ENCODE measurements at places on chromosomes 2 and 18.

DNA sequence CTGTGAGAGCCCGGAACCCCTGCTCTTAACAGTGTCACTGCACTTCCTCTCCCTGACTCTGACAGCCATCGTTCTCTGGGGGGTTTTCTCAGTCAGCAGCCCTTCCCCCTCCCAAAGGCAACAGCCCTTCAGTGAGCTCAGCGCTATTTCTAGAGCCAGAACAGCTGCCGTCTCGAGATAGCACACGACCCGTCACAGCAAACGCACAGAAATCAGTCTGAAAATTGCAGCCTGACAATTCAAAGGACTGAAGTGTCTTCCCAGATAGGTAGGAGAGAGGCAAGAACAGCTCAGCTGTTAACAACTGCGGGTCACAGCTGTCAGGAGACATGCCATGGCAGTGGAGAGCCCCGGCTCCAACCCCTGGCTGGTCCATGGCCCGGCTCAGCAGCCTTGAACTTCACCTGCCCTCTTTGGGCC, 45.4 kb downstream of the ST8SIA5 start:
- DNase-seq: no peak

GRCh38 chr2:127455566-127456493, 37.6 kb downstream of the PROC start:
- peak; percentile 55 for DNase-seq

GRCh38 chr2:26562811-26563645, 78.1 kb downstream of the CIB4 start:
- DNase-seq: no peak

DNA sequence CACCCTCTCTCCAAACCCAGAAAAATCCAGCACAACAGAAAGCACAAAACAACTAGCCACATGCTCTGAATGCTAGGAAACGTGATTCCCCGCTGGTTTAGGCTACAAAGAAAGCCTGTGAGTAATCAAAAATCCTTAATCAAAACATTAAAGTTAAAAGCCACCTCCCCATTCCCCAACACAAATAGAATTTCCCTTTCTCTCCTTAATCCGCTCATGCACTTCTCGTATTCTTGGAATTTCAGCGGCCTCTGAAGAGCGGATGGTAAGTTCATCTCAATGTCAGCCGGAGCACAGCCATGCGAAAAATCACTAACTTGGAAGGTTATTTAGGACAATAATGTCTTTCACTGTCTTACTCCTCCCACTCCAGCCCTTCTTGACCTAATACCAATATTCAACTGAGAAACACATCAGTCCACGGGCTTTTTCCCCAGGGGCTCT, 126.7 kb downstream of the OSBPL1A start:
- no peak for DNase-seq

DNA sequence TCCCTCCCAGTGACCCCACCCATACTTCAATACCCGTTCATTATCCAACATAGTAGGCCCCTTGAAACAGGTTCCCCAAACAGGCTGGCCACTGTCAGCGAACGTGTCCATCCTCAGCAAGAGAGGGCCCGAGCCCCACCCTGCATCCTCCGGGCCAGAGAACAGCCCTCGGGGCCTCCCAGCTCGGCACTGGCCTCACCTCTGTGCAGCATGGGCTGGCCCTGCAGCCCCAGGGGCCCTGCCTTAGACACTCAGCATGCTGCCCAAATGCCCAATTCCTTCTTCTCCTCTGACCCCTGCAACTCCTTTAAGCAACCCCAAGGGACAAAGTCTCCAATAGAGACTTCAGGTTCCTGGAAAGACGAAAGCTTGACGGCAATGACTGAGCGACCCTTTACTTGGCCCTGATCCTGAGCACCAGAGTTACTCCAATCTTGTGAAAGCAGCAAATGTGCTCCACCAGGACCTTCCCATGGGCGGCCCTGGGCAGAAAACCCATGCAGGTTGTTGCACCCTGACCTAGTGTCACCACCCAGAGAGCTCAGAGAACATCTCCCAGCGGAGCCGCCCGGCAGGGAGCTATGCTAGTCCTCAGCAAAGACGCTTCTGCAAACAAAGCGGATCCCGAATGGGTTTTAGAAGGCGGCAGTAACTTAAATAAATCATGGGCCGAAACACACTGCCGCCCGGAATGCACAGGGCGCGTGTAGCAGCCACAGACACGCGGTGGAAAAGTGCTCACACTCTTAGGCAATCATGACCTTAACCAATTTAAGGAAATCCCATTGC, 782 bp downstream of the COL6A3 start:
- no peak for DNase-seq

- DNase-seq: no peak
Observed at GRCh38 chr2:140067661-140068060, 1287.5 kb upstream of the NXPH2 start.

GRCh38 chr18:51255693-51256092, 58.2 kb upstream of the MEX3C start:
- DNase-seq: no peak

- no peak for DNase-seq
Observed at GRCh38 chr18:47602273-47602897, 328.1 kb downstream of the SMAD2 start.

GRCh38 chr2:156562124-156562523, 125.9 kb downstream of the GPD2 start:
- DNase-seq: no peak

DNA sequence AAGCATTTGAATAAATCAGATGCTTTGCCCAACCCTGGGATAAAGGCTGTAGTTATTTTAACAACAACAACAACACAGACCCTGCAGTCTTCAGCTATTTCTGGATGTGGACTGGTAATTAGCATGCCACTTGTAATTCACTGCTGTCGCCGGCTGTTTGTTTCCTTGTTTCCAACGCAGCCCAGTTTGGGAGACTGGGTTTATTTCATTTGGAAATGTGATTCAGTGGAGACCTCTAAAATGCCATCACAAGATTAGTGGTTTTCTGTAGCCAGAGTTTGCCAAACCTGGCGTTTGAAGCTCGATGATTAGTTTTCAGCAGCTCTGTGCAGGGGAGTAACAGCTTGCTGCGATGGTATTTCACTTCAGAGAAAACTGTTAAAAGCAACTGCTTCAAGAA, 83.5 kb downstream of the LDLRAD4 start:
- no peak for DNase-seq

DNA sequence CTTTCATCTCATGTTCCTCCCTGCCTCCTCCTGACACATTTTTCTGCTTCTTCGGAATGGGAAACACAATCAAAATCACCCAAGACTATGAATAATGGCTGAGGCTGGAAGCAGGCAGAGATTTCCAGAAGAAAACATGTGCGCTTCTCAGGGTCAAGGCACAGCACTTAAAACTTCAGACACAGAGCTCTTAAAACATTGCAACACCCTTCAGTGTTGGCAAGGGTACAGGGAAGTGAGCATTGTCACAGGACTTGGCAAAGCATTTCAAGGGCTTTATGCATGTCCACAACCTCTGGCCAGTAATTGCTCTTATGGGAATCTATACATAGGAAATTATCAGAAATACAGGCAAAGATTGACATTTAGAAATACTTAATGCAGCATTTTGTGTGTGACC, 477.6 kb upstream of the KLHL29 start:
- no peak for DNase-seq

DNA sequence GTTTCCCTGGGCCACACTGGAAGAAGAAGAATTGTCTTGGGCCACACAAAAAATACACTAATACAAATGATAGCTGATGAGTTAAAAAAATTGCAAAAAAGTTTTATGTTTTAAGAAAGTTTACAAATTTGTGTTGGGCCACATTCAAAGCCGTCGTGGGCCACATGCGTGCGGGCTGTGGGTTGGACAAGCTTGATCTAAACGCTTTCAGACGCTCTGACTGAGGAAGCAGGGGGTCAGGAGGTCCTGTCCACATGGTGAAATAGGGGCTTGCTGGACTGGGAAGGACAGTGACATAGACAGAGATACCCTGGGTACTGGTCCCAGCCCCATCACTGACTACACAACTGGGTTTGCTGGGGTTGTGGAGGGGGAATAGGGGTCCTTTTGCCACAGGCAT, 86.4 kb downstream of the LOXHD1 start:
- DNase-seq: no peak

DNA sequence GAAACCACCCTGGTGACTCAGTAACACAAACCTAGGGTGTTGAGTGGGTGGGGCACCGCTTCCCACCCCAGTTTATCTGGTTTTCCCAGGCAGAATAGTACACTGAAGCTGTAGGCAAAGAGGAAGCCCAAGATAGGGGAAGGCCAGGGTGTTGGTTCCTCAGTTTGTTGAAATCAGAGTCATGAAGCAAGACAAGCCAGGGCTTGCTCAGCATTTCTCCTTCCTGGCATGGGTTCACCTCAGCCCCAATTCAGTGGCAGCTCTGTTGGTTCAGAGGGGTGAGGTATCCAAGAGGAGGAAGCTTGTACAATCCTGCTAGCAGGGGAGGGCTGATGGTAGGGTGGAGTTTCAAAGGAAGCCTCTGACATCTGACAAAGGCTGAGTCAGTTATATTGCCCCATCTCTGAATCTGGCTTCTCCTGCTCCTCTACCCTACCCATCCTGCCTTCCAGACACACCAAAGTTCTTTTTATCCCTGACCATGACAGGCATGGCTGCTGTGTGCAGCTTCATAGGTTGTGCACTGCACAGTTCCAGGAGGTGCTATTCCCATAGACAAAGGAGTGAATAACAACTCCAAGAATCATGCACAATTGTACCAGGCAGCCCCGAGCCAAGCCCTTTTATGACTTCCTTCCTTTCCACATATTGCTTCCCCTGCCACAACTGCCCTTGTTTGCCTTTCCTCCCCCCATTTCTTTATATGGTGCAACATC, 24.9 kb upstream of the RAB10 start:
- DNase-seq: no peak

DNA sequence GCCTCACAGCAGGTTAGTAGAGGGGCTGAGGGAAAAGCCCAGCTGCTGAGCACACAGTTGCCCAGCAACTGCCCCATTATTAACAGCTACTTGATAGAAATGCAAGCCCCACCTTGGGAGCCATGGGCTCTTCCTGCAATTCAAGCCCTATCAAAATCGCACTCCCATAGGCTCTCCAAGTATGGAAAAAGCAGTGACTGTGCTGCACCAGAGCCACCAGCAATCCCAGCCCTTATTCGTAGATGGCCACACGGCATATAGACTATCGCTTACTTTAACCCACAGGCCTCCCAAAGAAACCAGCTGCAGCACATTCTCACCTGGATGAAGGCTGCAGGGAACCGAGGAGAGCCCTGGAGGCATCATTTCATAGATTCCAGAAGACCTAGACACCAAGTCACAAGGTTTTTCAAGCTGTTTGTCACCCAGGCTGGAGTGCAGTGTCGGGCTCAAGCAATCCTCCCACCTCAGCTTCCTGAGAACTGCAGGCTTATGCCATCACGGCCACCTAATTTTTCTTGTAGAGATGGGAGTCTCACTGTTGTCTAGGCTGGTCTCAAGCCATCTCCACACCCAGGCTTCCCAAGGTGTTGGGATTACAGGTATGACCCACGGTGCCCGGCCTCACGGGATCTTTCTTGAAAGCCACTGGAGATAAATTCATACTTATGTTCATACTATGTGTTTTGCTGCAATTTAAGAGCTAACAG, 11.3 kb downstream of the NCL start:
- peak; percentile 65 for DNase-seq

GRCh38 chr2:216436383-216436782, 24.1 kb downstream of the SMARCAL1 start:
- DNase-seq: no peak

GRCh38 chr2:127847931-127848330, 10.0 kb downstream of the POLR2D start:
- no peak for DNase-seq

GRCh38 chr2:204234879-204235278, 298.3 kb downstream of the ICOS start:
- DNase-seq: no peak

DNA sequence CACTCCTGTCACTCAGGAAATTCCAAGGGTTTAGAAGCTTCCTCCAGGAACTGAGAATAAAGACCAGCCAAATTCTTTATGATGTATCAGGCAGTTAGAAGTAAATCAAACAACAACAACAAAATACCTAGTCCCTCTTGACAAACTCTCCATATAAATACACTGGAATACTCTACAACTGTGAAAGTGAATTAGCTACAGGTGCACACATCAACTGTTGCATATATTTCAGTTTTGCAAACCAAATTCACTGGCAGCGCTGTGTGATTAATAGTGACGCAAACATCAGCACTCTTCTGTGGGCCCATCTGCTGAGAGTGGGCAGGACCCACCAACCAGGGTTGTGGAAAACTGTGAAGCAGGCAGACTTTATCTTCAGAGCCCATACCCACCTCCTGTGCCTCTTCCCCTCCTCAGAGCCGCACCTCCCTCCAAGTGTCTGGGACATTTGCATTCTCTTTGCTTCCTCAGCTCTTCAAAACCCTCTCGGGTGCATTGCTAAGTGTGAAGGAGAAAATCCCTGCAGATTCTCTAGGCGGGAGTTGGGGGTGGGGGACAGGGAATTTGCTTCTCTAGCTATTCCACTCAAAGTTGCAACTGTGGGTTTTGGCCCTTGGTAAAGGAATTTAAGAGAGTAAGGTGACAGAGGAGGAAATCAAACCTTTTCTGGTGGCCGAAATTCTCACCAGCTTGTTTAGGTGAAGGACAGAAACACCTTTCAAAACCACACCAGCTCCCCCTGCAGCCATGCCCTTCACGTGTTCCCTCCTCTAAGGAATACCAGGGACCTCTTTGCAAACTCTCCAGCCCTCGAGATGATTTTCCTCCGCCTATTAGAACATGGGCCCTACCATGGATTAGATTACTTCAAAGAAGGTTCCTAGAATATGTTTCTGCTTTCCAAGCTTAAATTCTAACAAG, 119.3 kb downstream of the MRO start:
- DNase-seq: no peak

- no peak for DNase-seq
Observed at GRCh38 chr2:126823951-126824350, 74.7 kb upstream of the TEX51 start.

GRCh38 chr2:65264821-65265670, 37.4 kb downstream of the ACTR2 start:
- no peak for DNase-seq

DNA sequence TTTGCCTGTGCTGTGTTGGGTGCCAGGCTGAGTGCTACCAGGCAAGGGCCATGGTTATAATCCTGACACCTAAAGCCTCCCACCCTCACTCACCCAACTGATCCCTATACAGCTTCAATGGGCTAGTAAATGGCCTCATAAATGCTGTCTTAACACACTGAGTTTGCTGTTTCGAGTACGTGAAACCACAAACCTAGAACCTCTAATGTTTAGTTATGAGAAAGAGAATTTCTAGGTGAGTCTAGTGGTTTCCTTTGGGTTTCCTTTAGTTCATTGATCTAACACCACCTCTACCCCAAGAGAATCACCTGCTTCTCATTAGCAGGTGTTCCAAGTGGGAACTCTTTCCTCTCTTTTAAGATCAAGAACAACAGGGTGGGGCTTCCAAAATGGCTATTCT, 172.0 kb downstream of the MC4R start:
- no peak for DNase-seq

DNA sequence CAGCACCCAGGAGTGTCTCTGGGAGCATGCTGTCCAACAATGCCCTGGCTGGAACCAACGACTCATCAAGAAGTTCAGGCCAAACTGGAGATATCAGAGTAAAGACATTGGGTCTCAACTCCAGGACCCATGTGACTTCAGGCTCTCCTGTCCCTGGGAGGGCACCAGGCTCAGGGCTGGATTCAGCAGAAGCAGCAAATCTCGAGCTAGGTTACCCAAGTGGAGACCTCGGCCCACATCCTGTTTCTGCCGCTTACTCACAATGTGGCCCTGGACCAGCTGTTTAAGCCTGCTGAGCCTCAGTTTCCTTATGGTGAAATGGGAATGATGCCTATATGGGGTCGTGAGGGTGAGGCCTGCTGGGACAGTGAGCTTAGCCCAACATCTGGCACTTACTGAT, 9.3 kb upstream of the OTOF start:
- no peak for DNase-seq

All from H9 (cell line).